Stimulated activated memory B cell treated with anti-CD40 and anti-IgM and Interleukin-4, amounts not matched to agents 10 μg/mL and 1 μg/mL and 100 μg/mL, for 72 hours (primary cell): ENCODE measurements at places on chromosomes 2 and 18.
A peak's percentile ranks its signal among the peaks of the same experiment; 100 is the strongest.

GRCh38 chr18:48142353-48142752 lies 211.9 kb upstream of the SMAD2 start:
- peak; percentile 28 for ATAC-seq

- no peak for ATAC-seq
Observed at GRCh38 chr2:54859997-54860701, 136.7 kb downstream of the EML6 start.

DNA sequence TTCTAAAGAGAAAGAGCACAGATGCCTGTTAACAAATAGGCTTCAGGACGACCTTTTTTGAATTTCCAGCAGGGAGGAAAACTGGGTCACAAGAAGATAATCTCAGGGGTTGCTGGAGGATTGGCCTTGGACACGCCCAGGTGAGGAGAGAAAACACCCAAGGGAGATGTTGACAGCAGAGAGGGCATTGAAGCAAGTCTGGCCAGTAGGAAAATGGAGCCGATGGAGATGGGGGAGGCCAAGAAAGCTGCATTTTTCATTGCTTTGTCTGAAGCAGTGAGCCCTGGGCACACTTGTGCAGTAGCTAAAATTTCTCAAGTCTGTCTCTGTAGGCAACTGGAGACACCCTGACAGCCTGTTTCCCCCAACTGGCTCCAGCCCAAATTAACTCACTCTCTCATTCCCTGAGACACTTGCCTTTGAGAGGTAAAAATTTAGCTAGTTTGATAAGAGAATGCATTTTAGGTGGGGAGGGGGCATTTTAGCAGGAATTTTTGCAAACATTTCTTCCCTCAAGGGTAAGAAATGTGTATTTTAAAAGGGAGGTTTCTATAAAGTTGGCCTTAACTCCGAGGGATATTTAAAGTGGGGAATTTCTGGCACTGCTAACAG lies 165.5 kb downstream of the TGIF1 start:
- no peak for ATAC-seq

DNA sequence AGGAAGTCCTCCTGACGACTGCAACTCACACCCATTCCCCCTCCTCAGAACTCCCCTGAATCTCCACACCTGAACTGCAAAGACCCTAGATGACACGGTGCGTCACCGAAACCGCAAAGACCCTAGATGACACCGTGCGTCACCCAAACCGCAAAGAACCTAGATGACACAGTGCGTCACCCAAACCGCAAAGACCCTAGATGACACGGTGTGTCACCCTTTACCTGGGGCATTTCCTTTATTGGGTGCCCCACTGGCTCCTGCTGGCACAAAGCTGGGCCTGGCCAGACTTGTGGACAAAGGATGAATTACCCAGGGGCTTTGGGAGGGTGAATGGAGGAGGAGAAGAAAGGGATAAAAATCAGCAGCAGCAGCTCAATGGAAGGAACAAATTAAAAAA lies 123.8 kb downstream of the CELF4 start:
- ATAC-seq: no peak

DNA sequence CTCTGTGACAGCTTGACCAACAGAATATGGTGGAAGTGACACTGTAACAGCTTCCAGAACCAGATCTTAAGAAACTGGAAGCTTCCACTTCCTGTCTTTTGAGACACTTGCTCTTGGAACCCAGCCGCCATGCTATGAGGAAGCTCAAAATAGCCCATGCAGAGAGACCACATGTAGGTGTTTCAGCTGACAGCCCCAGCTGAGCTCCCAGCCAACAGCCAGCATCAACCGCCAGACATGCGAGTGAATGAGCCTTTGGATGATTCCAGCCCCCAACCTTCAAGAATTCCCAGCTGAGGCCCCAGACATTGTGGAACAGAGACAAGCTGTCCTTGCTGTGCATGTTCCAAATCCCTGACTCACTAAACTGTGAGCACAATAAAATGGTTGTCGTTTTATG lies 27.9 kb downstream of the ACVR1 start:
- no peak for ATAC-seq

DNA sequence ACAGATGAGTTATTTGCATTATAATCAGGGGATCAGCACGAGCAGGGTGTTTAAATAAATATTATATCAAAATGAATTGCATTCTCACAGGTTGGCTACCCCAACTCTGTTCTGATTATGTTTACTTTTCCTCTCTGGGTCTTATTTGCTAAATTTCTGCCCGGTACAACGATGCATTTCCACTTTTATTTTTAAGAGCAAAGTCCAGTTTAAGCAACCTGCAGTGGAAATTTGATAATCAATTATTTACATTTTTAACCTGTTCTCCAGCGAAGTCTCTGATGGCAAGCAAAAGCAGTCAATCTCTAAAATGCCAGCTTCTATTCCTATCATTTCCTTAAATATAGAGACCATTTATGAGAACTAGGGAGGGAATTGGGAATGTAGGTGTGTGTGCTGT lies 966.6 kb upstream of the SOX11 start:
- ATAC-seq: no peak

- ATAC-seq: peak; percentile 64
Observed at GRCh38 chr2:16625201-16625729, 40.4 kb downstream of the CYRIA start.

DNA sequence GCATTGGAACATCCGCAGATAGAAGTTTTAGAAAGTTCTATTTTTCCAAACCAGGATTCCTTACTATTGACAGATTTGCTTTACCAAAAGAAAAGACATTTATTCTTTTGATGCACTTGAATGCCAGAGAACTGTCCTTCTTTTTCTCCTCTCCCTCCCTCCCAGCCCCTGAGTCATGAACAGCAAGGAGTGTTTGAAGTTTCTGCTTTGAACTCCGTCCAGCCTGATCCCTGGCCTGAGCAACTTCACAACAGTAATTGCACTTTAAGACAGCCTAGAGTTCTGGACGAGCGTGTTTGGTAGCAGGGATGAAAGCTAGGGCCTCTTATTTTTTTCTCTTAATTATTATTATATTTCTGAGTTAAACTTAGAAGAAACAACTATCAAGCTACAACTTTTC lies 33.6 kb downstream of the APCDD1 start:
- ATAC-seq: no peak

DNA sequence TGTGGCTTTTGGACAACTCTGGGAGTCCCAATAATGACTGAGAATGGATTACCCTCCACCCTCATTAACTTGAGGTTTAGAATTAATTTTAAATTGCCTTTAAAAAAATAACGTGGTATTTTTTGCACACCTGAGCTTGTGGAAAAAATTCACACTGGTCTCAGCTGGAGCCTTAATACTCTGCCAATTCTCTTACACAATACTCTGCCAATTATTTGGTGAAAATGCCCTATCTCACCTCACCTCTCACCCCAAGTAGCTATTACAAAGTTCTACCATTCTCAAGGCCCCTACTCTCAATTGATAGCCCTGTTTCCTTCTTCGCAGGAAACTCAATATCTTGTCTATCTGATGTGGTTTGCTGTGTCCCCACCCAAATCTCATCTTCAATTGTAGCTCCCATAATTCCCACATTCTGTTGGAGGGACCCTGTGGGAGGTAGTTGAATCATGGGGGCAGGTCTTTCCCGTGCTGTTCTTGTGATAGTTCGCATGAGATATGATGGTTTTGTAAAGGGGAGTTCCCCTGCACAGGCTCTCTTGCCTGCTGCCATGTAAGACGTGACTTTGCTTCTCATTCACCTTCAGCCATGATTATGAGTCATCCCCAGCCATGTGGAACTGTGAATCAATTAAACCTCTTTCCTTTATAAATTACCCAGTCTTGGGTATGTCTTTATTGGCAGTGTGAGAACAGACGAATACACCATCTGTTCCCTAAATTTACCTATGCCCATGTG lies 27.4 kb upstream of the C2orf69 start:
- ATAC-seq: no peak

DNA sequence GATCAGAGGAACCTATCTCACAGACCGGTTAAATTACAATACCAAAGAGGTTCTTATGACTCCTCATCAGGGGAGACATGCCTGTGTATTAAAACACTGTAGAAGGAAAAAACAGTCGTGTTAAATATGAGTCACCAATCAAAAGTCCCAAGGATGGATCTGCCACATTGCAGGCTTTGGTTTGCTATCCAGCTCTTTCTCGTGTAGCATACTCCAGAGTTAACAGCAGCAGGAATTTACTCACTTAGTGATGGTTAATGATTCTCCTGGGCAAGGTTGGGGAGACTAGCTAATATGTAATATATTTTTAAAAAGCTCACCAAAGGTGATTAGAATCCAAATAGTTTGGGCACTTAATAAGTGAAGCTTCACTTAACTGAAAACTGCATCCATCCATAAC lies 109.7 kb downstream of the MBD5 start:
- no peak for ATAC-seq

- ATAC-seq: no peak
Observed at GRCh38 chr18:51503351-51503750, 305.9 kb upstream of the MEX3C start.

DNA sequence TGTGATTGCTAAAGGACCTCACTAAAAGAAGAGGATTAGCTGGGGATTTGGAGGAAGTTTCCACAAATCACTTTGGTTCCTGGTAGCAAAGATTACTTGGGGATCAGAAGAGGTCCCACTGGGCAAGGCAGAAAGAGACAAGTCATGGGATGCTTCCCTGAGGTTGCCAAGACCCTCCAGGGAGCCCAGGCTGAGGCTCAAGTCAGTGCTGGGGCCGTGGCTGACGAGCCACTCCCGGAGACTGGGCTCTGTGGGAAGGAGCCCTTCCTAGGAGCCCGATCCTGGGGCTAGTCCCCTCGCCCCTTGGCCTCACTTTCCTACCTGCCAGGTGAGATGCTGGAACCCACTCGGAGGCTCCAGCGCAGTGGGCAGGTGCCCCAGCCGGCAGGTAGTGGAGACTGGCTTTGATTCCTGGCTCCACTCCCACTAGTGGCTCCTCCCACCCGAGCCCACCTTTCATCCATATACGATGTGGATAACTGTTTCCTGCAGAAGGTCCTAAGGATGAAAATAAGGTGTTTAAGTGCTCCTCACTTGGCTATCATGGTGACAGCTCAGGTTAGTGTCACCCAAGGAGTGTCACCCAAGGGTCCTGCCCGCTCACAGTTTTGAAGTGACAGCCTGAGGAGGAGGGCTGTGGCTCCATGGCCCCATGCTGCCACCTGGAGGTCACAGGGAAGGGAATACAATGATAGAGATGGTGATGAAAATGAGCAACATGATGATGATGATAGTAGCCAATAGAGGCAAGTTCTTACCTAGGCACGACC lies 100.5 kb downstream of the CAPN13 start:
- ATAC-seq: peak; percentile 80
